ENCODE measurements at places on chromosomes 16 and 17. TPM values are rescaled to one million over a fixed set of nuclear protein-coding genes. Genes with fewer than 3 reads are reported as not detected.

DNA sequence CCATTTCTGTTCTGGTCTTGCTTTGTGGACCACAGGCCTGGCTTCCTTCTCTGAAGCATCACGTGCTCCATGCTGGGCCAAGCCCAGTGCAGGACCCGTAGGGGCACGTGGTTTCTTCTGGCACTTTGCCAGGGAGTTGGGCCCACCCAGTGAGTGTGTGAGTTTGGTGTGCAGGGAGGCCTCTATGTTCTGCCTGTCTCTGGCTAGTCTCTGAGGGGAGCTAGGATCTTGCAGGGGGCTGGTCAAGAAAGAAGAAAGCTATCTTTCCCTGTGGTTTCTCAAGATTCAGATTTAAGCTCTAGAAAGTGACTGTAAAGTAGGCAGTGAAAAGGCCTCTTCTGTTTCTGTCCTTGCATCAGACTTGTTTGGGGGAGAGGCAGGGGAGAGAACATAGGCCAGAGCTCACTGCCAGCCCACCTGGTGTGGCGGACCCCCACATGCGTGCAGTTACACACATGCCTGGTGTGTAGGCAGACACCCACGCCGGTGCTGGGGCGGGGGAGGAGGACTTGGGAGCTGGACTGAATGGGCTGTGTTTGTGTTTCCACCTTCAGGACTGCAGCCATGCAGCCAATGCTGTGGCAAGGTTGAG is 11.8 kb downstream of the LASP1 start:
- no peak for DNase-seq

DNA sequence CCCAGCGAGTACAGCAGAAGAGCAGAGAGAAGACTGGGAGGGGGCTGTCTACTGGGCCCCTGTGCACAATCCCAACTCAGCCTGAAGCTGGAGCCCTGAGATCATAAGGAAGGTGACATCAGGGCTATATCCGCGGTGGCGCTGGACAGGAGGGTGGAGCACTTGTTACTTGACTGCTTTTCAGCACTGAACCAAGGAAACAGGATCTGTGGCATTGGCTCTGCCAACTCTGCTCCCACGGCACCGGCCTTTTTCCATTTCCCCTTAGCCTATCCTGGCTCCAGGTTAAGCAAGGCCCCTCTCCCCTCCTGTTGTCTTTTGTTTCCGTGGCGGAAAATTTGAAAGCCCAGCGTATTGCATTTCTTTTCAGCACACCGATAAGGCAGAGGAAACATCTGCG is 125.0 kb upstream of the IRX3 start:
- DNase-seq: no peak

The CX3CL1 gene
- total RNA-seq: 6.2 TPM

DNA sequence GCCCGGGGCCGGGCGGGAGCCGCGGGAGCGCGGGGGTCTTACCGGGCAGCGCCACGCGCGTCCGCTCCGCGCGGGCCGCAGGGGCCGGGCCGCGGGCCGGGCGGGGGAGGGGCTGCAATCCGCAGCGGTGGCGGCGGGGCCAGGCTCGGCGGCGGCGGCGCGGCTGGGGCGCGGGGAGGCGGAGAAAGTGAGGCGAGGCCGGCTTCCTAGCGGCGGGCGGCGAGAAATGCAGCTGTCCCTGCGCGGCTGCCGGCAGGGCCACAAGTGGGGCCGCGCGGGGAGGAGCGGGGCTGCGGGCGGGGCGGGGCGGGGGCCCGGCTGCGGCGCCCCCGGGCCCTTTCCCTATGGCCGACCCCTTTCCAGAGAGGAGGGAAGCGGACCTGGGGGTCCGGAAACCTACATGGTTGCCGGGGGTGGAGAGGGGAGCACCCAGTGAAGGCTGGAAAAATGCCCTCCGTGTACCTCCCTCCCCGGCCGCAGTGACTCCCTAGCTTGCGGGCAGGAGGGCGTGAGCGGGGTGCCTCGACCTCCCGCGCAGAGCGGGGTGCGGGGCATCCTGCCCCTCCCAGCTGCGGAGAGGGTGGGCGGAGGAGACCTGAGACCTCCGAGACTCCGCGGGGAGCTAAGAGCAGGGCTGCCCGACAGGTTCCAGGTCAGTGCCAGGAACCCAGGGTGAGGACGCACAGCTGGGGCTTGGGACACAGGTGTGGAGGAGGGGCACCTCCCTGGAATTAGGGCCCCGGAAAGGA is at the start of gene CUEDC1:
CUEDC1 (minus strand) TSS at position 230 of the 749 bp plus-strand sequence. CDS start 69,848 bp downstream, outside the sequence.
- DNase-seq: peak; percentile 80

DNA sequence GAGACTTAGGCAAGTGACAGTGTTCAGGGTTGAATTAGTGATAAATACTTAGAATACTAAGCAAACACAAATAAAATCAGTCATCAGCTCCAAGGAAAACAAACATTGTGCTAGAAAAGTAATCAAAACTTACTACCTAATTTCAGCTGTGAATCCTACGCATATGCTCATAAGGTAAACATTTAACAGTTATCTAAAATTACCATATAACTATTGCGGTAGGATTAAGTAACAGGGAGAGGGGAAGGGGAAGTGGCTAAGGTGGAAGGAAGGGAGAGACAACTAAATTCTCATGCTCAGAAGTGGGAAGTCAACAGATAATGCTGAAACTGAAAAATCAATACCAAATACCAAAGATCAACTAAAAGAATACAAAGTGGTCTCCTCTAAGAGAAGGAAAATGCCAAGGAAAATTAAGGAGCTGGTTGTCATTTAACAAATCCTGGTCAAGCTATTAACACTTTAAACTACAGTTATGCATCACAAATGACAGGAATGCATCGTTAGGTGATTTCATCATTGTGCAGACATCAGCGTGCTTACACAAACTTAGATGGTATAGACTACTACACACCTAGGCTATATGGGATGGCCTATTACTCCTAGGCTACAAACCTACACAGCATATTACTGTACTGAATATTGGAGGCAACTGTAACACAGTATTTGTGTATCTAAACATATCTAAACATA is 20.0 kb downstream of the USP32 start:
- DNase-seq: no peak

The DNAH3 gene
- under 0.01 TPM for total RNA-seq

DNA sequence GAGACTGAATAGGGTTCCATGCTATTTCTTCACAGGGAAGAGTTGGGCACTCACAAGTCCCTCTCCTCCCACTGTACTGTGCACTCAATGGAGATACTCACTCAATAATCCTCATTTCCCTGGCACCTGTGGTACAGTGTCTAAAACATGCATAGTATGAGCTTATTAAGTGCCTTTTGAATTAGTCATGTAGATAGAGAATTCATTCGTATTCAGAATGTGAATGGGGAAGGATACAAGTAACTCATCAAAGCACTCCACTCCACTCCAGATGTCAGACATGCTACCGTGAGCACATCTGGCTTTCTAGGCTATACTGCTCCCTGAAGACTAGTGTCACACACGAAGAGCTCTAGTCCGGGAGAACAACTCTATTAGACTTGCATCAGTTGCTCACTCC is 6.3 kb downstream of the C17orf75 start:
- DNase-seq: no peak

DNA sequence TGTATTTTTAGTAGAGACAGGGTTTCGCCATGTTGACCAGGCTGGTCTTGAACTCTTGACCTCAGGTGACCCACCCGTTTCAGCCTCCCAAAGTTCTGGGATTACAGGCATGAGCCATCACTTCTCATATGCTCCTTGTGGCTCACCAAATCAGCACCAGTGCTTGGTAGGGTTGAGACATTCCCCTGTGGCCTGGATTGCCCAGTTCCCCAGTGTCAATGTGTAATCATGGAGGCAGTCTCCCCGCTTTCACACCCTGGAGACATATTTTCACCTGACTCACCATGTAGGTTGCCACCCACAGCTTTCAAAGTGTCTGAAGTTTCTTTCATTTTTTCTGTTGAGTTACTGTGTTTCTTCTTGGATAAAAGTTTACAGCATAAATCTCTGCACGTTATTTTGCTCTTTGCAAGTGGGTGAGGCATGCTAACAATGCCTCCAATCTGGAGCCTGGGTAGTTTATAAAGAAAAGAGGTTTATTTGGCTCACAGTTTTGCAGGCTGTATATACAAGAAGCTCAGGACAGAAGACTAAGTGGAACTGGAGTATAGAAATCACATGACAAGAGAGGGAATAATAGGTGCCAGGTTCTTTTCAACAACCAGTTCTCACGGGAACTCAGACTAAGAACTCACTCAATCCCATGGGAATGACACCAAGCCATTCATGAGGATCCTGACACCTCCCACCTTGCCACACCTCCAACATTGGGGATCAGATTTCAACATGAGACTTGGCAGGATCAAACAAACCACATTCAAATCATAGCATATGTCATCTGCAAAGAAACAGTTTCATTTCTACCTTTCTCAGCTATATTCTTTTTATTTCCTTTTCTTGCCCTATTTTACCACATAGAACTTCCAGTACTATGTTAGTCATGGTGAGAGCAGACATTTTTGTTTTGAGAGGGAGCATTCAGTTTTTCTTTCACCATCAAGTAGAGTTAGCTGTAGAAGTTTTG is 113.2 kb downstream of the PHKB start:
- no peak for DNase-seq

The TEKT5 gene
- not detected for total RNA-seq

DNA sequence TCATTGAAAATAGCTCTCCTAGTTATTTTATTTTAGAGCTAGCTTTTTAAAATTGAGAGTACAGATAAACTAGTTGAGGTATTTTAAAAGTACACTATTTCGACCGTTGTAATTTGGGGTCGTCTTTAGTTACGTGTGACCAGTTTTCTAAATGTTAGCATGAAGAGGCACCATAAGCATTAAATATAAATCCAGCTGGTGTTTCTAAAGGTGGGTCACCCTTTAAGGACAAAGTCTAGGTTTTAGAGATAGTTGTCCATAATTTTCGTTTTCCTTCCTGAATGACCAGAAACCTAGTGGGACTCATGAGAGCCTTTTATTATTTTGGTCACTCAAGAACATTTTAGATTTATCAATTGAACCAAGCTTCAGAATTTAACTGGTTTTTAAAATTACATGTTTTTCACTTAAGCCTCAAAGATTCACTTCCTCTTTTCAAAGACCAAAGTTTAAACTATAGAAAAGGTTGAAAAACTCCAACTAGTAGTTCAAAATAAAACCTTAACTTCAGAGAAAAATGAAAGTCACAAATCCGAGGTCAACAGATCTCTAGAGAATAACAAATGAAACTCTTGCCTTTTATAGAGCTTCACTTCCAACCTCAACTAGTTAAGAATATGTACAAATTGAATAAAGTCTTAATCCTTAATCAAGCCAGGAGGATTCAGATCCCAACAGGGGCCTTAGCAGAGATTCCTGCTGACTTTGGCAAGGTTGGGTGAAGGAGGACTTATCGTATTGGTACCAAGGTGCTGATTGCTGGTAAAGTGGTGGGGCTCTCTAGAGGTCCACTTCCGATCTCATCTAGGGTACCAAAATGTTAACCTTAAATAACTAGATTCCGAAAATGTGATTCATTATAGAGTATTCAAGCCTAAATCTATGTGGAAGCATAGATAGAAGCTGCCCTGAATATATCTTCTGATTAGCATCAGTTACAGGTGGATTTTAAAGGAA is 32.5 kb downstream of the PHKB start:
- DNase-seq: no peak
